Right hindlimb (tissue), 1 donor: ENCODE measurements at places on chromosomes 13 and 19.

GRCh38 chr19:6378486-6378885 lies 2.8 kb upstream of the PSPN start:
- DNase-seq, result no peak

GRCh38 chr13:43785650-43786471 lies 911 bp downstream of the ENOX1 start:
- peak; percentile 94 for DNase-seq

GRCh38 chr13:109704771-109705635 lies 81.4 kb downstream of the IRS2 start:
- no peak for DNase-seq

DNA sequence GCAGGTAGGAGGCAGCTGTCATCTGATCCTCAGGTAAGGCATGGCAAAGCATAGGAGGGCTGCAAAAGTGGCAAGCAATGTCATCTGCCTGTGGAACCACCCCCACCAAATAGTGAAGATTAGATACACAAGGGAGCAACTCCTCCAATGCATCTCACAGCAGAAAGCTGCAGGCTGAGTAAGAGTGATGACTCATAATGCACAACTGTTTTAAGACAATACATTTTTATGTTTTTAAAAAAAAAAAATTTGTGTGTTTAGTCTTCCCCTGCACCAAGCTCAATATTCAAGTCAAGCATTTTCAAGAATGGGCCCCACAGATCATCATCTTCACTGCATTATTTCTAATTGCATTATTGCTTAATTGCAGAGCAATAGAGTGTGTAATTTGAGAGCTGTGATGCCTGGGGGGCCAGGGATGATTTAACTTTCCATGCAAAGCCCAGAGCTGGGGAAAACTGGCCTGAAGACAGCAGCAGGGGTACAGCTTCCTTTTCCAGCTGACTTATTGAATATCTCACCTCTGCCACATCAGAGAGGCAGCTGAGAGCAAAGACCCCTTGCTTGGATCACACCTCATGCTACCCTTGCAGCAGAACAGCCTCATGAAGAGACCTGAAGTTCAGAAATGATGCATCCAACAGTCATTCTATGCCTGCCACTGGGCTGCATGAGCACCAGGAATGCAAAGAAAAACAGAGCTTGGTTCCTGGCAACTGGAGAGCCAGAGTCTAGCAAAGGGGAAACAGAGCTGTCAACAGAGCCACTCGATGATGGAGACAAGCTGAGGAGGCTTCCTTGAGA lies 22.7 kb upstream of the POP4 start:
- no peak for DNase-seq

GRCh38 chr13:107685876-107686275 lies 529.5 kb downstream of the LIG4 start:
- no peak for DNase-seq

DNA sequence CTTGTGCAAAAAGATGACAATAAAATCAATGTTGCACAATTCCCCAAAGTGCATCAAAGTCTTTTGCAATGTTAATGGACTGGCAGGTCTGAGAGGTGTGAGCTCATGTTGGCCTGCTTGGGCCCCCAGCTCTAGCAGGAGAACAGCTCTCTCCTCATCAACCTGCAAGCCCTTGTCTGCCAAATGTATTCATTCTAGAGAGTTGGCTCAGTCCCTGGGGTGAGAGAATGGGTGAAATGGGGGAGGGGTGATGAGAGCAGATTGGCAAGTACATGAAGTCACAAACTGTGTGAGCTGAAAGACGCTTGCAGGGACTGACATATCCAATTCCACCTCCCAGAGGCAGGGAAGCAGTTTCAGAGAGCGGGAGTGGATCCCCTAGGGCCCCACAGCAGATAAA lies 465.1 kb upstream of the ZNF507 start:
- DNase-seq, result no peak

- DNase-seq, result peak; percentile 93
Observed at GRCh38 chr13:29497137-29497654, 98.3 kb downstream of the SLC7A1 start.

GRCh38 chr19:41933693-41934426 lies 5.6 kb upstream of the ERFL start:
- DNase-seq, result no peak
